Activated CD4-positive, alpha-beta T cell treated with anti-CD3 and anti-CD28 coated beads for 48 hours (primary cell): ENCODE measurements at places on chromosomes 2 and 18.
A peak's percentile ranks its signal among the peaks of the same experiment; 100 is the strongest.

DNA sequence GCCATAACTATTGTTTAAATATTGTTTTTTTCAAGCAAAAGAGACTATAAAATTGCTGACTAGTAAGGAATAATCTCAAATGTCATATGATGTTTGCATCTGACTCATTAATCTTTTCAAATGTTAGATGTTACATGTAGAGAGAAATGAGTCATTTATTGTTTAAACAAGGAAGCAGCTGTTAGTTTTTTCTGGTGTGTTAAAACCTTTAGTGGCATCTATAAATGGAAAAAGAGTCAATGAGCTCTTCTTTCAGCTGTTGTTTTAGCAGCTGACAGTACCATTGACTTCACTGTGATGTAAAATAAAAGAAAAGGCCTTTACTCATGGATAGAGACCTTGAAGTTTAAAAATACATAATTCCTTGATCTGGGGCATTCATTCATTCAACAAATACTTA is 1.8 kb upstream of the KLHL41 start:
- no peak for DNase-seq

GRCh38 chr2:25421820-25422411 is 80.2 kb upstream of the DNMT3A start:
- no peak for DNase-seq

DNA sequence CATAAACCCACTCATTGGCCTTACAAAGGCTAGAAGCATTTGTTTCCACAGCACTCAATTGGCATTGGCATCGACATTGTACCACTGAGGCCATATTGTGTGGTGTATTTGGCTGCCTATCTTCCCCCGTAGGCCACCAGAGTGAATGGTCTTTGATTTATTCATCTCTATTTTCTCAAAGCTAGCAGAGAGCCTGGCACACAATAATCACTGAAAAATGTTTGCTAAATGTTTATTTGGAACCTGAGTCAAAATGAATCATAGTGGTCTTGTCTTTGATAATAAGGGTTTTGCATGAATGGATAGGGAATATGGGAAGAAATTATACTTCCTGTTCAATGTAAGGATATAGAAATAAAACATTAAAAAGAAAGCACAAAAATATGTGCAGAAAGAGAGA is 107.3 kb upstream of the SLC8A1 start:
- DNase-seq, result no peak

DNA sequence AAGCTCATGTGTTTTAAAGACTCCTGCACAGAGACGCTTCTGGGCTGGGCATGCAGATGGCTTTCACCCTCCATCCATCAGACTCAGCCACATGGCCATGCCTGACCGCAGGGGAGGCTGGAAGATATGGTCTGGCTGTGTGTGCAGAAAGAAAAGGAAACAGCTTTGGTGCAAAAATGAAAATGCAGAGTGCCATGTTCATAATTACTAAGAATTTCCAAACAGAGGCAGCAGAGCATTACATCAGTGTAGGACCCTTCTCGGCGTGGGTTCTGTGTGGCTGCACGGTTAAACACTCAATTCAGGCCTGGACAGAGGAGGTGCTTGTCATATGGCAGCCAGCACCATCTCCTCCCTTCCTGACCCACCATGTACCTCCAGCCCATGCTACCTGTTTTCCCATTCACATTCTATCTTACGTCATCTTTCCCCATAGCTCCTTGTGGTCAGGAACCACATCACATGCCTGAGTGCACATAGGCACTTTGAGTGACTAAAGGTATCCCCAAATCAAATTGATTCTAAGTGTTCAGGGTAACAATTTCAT is 200.3 kb upstream of the ID2 start:
- DNase-seq, result peak; percentile 60

- no peak for DNase-seq
These were observed 141.0 kb downstream of the NR4A2 start for GRCh38 chr2:156191527-156191926.

GRCh38 chr18:61893309-61893970 is 633 bp upstream of the RNF152 start:
- DNase-seq, result peak; percentile 46

- peak; percentile 49 for DNase-seq
These were observed 37.1 kb upstream of the ZCCHC2 start for GRCh38 chr18:62485684-62486083.

DNA sequence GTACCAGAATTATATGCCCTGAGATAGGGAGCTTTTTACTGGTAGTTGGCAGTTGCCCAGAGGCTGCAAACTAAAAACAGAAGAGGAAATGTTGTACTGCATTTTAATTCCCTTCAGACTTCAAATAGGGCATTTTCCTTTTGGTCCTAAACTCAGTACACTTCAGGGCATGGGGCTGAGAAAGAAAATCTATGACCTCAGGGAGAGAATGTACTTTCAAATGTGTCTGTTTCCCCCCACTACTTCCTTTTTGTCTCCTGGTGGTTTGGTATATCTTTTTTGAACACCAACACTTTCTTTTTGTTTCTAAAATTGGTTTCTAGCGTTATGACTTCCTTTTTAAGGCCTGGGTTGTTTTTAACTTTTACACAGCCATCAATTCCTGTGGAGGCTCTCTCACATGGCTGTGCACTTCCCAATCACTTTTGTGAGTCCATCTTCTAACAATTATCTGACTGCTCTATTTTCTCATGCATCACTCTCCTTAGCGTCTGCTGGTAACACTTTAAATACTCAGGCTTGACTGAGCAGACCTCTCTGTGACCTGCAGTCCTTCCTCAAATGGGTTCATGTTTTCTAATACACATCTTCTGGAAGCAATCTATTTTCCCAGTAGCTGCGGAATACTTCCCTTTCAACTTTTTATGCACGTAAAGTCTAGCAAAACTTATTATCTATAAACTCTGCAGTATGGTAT is 596.0 kb downstream of the LRP1B start:
- no peak for DNase-seq

GRCh38 chr18:43382641-43383403 is 105.5 kb upstream of the SYT4 start:
- DNase-seq, result no peak

DNA sequence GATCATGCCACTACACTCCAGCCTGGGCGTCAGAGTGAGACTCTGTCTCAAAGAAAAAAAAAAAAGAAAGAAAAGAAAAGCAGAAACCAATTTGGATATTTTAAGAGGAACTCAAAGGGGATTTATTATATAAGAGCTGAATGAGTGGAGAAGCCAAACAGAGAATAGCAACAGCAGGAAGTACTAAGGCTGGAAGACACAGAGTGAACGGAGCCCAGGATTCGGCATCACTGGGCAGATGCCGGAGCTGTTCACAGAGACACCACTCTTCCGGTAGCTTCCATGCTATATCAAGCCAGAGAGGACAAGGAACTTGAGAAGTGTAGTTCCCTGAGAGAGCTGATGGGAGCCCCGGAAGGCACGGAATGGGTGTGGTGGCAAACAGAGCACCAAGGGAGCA is 47.0 kb upstream of the CABLES1 start:
- DNase-seq, result no peak

- DNase-seq, result peak; percentile 63
These were observed 60.1 kb downstream of the EMILIN2 start for GRCh38 chr18:2906704-2907549.

GRCh38 chr2:120910956-120911951 is 175.6 kb downstream of the GLI2 start:
- no peak for DNase-seq

GRCh38 chr2:108949316-108950239 is 39.4 kb downstream of the EDAR start:
- no peak for DNase-seq

DNA sequence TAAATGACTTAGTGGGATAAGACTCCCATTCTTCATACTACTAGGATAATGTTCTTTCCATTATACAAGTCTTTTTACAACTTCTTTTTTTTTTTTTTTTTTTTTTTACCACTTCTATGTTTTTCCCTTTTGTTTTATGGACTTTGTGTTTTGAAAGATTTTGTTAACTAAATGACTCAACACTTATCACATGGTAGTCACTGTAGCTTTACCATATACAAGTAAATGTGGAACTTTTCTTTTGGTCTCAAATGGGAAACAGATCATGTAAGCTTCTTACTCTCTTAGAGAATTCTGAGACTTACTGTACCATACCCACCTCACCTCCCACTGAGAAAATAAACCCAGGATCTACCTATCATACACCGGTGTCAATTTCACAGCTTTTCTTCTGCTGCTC is 590.3 kb upstream of the CDH2 start:
- DNase-seq, result no peak

- DNase-seq, result no peak
These were observed 60.3 kb downstream of the ADD2 start for GRCh38 chr2:70707706-70708105.

- no peak for DNase-seq
These were observed 102.7 kb upstream of the PTPRM start for GRCh38 chr18:7464245-7464966.

- DNase-seq, result no peak
These were observed 84.1 kb upstream of the NCKAP5 start for GRCh38 chr2:133652398-133652797.

DNA sequence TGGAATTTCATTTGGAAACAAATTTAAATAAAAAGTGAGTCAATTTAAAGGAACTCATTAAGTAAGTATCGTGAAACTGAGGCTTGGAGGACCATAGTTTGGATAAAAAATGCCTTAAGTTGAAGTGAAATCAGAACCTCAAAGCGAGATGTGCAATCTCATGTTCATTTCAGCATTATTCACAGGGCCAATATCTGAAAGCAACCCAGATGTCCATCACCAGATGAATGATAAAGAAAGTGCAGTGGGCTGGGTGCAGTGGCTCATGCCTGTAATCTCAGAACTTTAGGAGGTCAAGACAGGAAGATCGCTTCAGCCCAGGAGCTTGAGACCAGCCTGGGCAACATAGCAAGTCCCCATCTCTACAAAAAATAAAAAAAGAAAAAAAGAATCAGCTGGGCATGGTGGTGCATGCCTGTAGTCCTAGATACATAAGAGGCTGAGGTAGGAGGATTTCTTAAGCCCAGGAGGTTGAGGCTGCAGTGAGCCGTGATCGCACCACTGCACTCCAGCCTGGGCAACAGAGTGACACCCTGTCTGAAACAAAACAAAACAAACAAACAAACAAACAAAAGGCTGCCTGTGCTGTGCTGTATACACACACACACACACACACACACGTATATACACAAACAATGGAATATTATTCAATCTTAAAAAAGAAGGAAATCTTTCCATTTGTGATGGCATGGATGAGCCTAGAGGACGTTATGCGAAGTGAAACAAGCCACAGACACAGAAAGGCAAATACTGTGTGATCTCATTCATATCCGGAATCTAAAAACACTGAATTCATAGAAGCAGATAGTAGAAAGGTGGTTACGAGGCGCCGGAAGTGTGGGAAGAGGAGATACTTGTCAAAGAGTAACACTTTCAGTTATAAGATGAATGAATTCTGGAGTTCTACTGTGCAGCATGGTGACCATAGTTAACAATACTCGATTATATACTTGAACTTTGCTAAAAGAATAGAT is 14.5 kb downstream of the SH3RF3 start:
- peak; percentile 83 for DNase-seq

DNA sequence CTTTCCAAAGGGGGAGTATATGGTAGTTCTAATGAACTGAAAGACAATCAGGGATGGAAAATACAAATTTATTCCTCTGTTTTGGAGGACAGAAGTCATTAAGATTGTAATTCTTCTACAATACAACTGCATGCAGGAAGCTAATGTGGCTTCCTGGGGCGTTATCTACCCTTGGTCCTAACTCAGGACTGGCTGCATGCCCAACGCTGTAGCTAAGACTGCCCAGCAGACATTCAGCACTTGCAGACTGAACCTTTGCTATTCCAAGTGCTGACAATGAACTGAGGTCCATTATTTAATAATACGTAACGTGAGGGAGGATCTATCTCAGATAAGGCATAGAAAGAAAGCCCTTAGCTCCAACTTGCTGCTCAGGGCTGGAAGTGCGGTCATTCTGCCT is 53.2 kb downstream of the ZAP70 start:
- DNase-seq, result no peak

- no peak for DNase-seq
These were observed 23.4 kb downstream of the MBD5 start for GRCh38 chr2:148044322-148044721.

DNA sequence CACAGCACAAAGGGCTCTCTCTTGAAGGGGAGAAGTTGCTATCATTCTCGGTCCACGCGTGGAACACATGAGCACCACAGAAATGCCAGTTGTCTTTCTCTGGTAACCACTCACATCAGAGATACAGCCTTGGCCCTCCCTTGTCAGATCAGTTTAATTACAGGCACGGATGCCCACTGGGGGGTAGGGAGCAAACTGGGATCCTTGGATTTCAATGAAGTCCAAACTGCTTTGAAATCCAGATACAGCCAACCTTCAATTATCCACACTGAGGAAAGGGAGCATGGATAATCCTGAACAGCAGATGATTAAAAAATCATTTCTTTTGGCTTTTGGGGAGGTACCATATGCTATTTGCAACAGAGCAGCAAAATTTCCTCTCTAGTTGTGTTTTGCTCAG is 63.7 kb upstream of the DAPL1 start:
- no peak for DNase-seq

DNA sequence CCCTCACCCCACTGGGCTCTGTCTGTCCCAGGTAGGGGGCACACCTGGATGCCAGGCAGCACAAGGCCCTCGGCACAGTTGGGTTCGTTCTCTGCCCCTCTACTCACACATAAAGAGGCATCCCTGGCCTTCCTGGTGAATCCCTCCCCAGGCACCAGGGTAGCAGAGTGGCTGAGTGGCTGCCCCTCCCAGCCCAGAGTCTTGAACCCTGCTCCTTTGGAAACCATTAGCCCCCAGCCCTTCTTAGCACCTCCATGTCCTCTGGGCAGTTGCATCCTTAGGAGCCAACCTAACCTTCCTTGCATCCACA is 2.0 kb downstream of the GPC1 start:
- no peak for DNase-seq

DNA sequence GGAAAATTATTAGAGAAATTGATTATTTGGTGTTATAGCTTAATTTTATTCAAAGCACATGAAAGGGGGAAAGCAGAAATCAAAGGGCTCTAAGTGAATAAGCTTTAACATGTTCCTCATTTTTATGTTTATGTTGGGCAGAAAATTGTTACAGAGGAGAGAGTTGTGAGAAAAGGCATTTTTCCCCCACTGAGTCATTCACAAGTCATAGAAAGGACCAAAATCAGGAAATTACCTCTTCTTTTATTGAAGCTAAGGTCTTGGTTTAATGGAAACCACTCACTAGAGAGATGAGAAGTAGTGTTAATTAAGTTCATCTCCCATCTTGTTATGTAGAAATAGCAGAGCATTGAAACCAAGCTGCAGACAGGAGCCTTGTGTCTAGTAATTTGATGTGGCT is 175.3 kb upstream of the THUMPD2 start:
- DNase-seq, result no peak

DNA sequence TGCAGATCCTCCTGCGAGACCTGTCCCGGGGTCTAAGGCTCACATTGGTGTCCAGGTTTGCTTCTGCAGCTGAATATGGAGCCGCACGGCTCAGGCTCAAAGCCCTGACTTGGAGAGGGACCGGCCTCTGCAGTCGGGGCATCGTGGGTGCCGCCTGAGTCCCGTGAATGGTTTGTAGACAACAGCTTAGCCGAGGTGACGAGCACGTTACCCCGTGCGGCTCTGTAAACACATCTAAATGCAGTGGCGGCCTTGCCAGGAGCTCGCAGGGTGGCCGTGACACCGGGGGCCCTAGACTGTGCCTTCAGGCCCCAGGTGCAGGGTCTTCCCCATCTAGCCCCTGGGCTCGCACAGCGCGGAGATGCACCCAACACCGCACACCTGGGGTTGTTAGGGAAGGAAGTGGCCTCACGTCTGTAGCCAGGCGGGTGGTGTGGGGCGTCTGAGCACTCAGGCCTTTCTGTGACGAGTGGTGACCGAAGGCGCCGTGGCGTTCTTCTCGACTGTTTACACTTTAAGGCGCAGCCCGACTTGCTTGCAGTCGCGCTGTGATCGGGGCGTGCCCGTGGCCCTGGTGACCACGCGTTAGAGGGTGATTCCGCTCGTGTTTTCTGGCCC is 91.6 kb downstream of the NFATC1 start:
- no peak for DNase-seq
